Stimulated activated CD8-positive, alpha-beta memory T cell treated with anti-CD3 and anti-CD28 coated beads, Interleukin-7, amount 100 ng/mL, for 1 hour (primary cell): ENCODE measurements at places on chromosomes 11 and 22.

- no peak for DNase-seq
Observed at GRCh38 chr11:10746871-10747270, 4.2 kb upstream of the CTR9 start.

GRCh38 chr11:116192509-116193210 lies 580.1 kb downstream of the BUD13 start:
- DNase-seq = no peak

GRCh38 chr11:13438291-13438690 lies 24.7 kb downstream of the BTBD10 start:
- no peak for DNase-seq

DNA sequence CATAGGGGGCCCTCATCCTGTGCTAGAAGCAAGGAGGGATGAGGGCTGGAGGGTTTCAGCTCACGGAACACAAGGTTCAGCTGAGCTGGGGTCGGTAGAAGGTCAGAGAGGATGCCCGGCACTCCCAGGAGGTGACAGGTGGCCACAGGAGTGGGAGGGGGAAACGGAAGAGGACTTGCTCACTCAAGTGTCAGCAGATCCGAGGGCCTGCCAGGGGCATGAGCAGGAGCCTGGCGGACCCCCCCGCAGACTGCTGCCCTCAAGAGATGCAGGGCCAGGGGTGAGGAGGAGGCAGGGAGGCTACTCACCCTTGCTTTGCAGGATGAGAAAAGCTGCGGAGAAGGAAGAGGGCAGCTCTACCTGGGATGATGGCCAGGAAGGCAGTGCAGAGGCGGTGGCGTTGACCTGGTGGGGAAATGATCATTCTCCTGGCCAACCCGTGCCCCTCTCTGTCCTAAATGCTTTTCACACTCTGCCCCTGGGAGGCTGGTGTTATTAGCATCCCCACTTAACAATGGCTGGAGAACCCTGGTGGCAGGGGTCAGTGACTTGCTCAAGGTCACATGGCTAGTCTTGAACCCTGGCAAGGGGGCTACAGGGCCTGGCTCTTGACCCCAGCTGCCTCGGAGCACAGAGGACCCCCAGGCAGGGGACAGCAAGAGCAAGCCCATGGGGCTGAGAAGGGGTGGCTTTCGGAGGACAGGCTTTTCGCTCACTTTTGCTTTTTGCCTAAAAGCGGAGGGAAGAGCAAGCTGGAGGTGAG lies 30.1 kb upstream of the CSNK1E start:
- no peak for DNase-seq

DNA sequence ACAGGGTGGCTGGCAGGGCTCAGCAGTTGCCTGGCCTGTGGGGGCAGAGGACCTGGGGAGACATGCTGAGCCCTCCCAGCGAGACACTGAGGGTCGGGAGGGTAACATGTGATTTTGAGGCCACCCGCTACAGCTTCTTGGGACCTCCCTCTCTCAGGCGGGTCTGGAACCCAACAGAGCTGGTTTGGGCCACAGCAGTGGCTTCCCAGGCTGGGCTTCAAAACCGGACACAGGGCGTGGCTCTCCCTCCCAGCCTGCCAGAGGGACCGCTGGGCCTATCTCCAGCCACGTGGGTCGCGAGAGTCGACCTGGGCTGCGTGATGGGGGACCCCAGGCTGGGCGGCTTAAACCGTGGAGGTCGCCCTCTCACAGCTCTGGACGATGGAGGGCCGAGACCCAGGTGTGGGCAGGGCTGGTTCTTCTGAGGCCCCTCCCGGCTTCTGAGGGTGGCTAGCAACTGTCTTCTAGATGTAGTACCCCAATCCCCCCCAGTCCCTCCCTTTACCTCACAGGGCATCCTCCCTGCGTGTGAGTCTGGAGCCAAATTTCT lies 91.7 kb downstream of the KCNQ1 start:
- no peak for DNase-seq

GRCh38 chr22:49775867-49776511 lies 51.7 kb downstream of the BRD1 start:
- DNase-seq = no peak

GRCh38 chr11:79441461-79441875 lies 638 bp upstream of the TENM4 start:
- DNase-seq = no peak

GRCh38 chr22:46767249-46767985 lies 5.0 kb downstream of the TBC1D22A start:
- no peak for DNase-seq

- DNase-seq = peak; percentile 20
Observed at GRCh38 chr11:46308631-46309419, 31.4 kb downstream of the CREB3L1 start.

DNA sequence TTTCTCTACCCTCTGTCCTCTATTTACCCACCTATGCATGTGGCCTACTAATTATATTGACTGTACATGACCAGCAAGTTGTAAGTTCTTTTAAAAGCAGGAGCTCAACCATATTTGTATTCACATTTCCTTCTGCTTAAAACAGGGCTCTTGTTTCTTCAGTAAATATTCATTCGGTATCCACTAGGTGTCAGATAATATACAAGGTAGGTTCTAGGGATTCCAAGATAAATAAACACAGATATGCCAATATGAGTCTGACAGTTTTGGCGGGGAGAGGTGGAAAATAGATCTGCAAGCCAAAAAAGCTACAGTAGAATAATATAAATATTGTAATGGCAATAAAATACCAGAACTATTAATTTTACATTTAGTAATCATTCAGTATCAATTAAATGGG lies 15.3 kb upstream of the RAB30 start:
- DNase-seq = no peak

GRCh38 chr22:45334068-45334467 lies 24.3 kb downstream of the FAM118A start:
- no peak for DNase-seq

DNA sequence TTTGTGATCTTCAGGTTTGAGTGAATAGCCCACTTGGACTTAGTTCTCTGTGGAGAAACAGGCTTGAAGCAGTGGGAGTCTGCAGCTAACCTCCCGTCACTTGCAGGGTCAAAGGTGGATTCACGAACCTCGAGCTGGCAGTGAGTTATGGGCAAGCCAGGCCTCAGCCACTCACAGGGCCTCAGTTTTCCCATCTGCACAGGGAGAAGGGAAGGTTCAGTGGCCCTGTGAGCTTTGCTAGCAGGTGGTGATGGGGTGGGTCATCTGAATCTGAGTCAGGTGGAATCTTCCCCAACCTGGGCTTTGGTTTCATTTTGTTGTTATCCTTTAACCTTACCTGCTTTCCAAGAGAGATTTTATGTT lies 86.6 kb upstream of the GRIK4 start:
- no peak for DNase-seq

DNA sequence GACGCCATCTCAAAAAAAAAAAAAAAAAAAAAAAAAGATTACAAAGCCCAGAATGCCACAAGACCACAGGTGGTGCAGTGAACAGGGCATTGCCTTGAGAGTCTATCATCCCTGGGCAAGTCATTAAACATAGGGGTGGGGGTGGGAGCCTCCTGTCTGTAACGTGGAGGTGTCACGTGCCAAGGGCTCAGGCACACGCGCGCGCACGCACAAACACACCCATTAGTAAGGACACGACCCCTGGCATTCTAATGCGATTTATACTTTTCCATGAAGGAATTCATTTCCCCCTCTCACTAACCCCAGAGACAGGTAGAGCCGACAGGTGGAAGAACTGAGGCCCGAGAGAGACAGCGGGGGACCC lies 5.8 kb upstream of the GCAT start:
- DNase-seq = no peak

GRCh38 chr11:33769542-33769941 lies 4.8 kb downstream of the FBXO3 start:
- no peak for DNase-seq

DNA sequence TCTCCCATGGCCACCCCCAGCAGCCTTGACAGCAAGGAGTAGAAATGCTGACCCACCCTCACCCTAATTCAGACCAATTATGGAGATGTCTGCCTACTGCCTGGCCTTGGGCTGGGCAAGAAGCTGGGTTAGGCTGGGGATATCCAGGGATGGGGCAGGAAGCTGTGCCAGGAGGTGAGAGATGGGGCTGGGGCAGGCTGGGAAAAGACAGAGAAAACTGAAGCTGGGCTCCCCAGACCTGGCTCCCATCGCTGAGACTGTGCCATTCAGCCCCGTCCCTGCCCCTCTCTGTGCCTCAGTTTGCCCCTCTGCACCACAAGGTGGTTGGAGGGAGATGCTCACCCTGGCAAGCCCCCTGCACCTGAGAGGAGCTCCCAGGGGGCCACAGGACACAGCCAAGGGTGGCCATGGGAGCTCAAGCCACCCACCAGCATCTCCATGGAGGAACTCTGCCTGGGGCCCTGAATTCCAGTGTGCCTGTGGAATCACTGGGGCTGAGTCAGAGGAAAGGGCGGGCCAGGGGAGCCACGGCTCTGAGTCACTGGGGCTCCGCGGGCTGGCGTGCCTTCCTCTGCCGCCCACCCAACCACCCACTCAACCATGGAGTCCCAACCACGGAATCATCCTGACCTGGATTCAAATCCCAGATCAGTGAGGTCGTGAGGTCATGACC lies 6.0 kb upstream of the CARD10 start:
- DNase-seq = no peak

DNA sequence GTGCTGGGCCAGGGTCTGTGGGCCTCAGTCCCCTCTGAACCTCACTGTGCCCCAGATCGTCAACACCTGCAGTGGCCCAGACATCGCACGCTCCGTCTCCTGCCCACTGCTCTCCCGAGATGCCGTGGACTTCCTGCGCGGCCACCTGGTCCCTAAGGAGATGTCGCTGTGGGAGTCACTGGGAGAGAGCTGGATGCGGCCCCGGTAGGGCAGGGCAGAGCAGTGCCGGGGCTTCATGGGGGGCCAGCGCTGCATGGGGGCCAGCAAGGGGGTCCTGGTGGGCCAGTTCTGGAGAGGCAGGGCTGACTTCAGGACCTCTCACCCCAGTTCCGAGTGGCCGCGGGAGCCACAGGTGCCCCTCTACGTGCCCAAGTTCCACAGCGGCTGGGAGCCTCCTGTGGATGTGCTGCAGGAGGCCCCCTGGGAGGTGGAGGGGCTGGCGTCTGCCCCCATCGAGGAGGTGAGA lies 16.3 kb downstream of the EPS8L2 start:
- DNase-seq = no peak

DNA sequence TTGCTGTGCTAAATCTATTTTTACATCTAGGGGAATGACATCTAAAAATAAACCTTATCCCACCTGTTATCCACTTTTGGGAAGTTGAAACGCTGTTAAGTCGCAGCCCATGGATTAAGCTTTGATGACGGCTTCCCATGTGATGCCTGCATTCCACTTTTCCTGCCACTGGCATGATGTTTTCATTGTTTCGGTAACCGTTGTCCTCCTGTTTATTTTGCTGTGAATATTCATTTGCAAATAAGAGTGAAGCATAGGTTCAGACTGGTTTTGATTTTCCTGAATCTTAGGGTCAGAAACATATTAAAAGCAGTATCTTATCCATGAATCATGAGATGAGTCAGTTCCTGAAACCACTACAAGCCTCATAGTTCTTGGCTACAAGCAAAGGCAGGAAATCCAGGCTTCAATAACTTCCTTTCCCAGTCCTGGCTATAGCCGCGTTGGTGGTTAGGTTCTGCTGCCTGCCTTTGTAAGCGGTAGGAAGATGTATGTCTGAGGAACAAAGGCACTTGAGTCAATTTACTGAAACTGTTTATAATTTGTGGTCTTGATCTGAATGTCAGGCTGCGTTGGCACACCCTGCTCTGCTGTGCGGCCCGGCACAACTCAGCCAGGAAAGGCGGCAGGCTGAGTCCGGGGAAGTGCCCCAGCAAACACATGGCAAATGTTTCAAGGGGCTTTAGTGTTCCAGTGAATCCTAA lies 19.4 kb downstream of the TEAD1 start:
- DNase-seq = no peak

DNA sequence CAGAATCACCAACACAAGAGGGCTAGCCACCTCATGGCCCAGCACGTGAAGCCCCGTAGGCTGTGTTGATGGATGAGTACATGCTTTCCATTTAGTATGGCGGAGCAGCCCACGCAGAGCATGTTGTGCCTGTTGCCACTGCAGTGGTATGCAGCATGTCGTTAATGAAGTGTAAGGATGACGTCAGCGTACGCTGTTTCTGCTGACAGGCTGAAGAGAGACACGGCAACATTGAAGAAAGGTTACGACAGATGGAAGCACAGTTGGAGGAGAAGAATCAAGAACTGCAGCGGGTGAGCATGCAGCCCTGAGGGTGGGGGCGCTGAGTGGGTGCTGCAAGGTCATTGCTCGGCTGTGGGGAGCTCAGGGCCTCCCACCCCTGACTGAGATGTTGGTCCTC lies 62.8 kb downstream of the PPFIA1 start:
- DNase-seq = no peak

DNA sequence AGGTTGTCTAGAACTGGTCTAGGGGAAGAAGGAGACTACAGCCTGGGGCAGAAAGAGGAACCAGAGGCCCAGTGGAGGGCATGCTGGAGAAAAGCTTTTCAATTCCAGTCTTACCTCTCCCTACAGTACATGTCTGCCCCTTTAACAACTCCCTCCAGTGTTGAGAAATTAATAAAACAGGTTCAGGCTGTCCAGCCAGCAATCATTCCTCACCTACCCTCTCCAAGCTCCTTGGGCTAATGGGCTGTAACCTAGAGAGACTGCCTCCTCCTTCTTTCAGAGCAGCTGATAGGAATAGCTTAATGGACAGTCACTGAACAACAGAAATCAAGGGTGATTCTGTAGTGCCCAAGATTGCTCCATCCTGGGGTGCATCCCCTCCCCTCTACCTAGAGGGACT lies 8.8 kb downstream of the SLC35F2 start:
- DNase-seq = no peak

DNA sequence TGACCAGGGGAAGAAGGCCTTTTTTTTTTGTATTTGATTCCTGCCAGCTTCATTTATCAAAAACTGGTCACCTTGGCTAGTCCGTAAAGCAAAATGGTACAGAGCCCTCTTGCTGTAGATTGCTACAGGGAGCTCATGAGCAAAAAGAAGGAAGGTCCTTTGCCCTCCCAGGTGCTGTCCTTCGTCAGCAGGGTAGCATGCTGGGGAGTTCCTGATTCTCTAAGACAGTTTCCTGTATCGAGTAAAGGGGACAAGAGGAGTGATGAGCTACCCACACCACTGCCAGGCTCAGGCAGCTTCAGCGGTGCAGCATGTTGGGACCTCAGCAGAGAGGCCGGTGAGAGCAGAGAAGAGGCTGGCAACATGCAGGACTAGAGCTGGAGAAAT lies 67.8 kb upstream of the CSNK2A3 start:
- no peak for DNase-seq

DNA sequence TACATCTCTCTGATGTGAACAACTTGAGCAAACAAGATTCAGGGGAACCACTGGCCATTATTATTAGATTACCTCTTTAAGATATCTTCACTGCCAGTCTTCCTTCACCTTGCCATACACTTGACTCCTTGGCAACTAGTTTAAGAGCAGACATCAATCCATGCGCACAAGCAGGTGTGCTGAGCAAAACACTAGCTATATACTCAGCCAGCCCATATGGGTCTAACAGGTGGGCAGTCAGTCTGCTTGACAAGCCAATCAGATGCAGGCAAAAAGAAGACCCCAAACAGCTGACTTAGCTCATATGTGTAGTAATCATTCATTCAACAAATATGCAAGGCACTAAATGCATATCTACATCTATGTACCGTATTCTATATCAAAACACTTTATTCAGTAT lies 101.2 kb downstream of the SIK3 start:
- no peak for DNase-seq

GRCh38 chr11:78248903-78249302 lies 60.2 kb downstream of the USP35 start:
- DNase-seq = no peak

- no peak for DNase-seq
Observed at GRCh38 chr22:45341498-45341897, 31.8 kb downstream of the FAM118A start.

GRCh38 chr11:129611661-129612446 lies 203.8 kb upstream of the TMEM45B start:
- no peak for DNase-seq
